ENCODE measurements at places on chromosomes 2 and 18.

GRCh38 chr2:56185101-56185581, 1.4 kb downstream of the CCDC85A start:
- peak; percentile 36 for DNase-seq

- no peak for DNase-seq
These were observed 18.0 kb upstream of the DNAH6 start for GRCh38 chr2:84498150-84498799.

- no peak for DNase-seq
These were observed 673 bp upstream of the HNMT start for GRCh38 chr2:137963535-137964065.

DNA sequence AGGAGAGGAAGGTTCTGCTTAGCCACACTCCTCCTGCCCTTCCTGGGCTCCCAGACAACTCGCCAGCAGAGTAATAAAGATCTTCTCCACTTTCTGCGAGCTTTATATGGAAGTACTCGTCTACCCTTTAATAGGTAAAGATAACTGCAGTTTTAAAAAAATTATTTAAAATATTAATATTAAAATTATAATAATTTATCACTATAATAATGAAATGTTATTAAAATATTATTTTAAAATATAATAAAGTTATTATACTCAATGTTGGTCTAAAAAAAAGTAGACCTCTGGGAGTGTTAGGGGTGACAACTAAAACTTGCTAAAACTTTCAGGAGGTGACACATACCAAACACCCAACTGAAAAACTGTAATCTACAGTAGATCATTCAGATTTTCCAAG, 81.5 kb downstream of the RBM43 start:
- DNase-seq, result no peak

DNA sequence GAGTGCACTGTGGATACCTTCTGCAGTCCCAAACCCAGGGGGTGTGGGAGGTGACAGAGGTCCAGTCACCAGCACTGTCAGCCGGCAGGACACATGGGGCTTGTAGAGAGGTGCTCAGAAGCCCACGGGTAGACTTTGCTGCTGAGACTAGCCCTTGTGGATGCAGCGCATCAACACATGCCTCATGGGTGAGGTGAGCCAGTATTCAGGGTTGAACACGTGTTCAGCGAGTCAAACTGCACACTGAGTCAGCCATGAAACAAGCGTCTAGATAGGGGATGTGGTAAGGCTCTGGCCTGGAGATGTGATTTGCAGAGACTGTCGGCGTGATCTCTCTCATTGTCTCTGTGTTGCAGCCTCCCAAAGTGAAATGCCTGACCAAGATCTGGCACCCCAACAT, 35.8 kb upstream of the SCLY start:
- no peak for DNase-seq

DNA sequence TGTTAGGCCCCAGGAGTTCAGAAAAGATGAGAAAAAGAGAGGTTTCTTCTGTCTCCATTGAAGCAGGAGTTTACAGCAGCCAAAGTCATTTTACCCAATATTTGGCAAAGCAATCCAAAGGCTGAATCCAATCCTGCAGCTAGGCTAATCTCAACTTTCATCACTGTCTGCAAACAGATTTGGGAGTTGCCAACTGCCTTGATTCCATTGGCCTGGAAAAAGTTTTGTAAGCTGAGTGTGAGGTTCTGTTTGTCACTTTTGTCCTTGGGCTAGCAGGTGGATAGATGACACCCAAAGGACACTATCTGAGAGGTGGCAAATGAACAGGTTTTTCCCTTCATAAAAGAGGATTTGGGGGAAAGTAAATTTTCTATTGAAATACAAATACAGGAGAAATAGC, 56.6 kb upstream of the SETBP1 start:
- DNase-seq, result no peak

- DNase-seq, result no peak
These were observed at the start of gene FRZB for GRCh38 chr2:182866461-182867406. Gene FRZB, minus strand, starts transcription at chr2:182866637. Its CDS starts 85 bp downstream, at chr2:182866552.

GRCh38 chr2:143968860-143969259, 551.1 kb downstream of the ZEB2 start:
- no peak for DNase-seq

GRCh38 chr2:230694241-230694640, 18.4 kb upstream of the CAB39 start:
- no peak for DNase-seq

- DNase-seq, result no peak
These were observed 46.1 kb downstream of the HDAC4 start for GRCh38 chr2:239354791-239355136.

DNA sequence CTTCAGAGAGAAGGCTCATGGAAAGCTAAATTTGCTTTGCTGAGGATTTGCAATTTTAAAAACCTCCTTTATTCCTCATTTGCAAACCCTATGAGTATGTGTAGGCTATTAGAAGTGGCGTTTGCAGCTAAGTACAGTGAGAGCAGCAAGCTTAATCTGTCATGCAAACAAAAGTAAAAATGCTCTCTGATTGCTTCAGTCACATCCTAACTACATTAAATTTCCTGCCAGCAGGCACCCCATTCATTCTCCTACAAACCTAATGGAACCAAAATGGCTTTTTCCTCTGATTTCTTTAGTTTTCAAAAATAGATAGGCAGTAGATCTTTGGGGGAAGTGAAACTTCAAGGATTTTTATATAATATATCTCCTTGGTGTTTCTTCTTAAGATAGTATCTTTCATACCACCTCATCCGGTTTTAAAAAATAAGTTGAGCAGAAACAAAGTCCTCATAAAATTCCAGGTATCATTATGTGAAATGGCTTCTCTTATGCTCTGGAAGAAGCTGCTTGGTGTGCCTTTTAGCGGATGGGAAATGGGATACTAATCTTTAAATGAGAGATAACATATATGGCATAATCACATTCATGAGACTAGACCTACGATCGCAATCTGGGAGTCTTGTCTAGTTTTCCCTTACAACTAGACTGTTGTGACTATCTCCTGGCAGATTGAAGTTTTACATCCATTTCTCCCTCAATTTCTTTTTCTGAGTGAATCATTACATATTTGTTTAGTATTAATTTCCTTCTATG, 49.1 kb downstream of the CLIP4 start:
- DNase-seq, result no peak

DNA sequence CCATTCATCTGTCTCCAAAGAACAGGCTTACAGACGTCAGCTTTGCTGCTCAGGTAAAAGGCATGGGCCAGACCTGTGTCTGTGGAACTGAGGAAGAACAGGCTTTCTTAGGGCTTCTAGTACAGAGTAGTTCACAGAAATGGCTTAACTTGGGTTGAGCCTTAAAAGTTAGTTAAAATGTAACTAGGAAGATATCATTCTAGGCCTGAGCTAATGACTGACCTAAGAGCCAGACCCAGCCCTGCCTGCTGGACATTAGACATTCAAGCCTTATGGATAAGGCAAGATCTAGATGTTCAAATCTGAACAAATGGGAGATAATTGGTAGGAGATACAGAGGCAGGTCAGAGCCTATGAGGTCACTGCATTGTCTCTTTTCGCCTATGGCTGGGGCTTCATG, 73.9 kb upstream of the SLC14A2 start:
- no peak for DNase-seq

DNA sequence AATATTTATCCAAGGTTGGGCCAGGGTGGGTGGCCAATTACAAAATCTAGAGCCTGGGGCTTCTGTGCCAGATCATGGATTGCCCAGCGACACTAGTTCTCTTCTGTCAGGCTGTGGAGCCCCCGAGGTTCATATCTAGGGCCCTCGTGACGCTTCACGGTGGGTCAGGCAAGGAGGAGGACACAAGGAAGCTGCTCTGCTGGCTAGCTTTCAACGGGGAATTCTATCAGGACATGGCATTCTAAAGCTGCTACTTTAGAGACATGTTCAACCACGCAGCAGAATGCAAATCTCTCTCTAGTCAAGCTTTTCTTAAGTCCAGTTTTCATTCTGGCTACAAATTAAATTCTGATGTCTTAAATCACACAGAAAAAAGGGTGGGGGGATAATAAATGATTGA, 180.2 kb downstream of the THADA start:
- no peak for DNase-seq

DNA sequence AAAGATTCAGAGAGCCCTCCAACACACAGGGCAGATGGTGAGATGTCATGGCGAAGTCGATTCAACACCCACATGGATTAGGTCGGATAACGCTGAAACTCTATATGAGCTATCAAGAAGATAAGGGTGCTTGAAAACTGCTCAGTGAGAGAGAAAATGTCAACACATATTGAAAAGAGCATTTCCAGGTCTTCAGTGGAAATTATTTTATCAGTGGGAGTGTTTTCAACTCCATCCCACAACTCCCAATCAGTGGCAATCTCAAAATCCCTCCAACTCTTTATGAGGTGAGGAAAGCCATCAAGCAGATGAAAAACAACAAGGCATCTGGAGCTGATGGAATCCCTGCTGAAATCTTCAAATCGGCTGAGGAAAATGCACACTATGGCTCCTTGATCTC, 104.5 kb upstream of the KLHL14 start:
- DNase-seq, result no peak

DNA sequence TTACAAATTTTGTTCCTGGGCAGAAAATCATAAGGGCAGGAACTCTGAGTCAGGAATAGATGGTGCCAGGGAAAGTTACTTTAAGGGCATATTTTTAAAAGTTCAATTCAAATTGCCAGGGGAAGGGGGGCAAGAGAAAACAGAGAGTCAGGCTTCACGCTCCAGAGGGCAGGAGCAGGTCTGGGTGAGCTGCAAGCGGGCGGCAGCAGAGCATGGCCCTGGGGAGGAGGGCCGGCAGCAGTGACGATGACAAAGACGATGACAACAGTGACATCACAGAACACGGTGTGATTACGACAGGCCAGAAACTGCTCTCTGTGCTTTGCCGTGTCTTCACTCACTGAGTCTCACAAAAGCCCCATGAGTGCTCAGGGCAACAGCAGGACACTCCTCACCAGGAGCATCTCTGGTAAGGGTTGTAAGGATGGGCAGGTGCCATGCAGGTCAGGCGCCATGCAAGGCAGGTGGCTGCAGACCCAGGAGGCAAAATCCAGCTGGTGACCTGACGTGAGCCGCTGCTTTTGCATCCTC, 23.3 kb downstream of the CHST10 start:
- DNase-seq, result no peak

- no peak for DNase-seq
These were observed 76.0 kb upstream of the KLHL14 start for GRCh38 chr18:32848826-32849225.

GRCh38 chr2:204187229-204188083, 250.9 kb downstream of the ICOS start:
- DNase-seq, result no peak

DNA sequence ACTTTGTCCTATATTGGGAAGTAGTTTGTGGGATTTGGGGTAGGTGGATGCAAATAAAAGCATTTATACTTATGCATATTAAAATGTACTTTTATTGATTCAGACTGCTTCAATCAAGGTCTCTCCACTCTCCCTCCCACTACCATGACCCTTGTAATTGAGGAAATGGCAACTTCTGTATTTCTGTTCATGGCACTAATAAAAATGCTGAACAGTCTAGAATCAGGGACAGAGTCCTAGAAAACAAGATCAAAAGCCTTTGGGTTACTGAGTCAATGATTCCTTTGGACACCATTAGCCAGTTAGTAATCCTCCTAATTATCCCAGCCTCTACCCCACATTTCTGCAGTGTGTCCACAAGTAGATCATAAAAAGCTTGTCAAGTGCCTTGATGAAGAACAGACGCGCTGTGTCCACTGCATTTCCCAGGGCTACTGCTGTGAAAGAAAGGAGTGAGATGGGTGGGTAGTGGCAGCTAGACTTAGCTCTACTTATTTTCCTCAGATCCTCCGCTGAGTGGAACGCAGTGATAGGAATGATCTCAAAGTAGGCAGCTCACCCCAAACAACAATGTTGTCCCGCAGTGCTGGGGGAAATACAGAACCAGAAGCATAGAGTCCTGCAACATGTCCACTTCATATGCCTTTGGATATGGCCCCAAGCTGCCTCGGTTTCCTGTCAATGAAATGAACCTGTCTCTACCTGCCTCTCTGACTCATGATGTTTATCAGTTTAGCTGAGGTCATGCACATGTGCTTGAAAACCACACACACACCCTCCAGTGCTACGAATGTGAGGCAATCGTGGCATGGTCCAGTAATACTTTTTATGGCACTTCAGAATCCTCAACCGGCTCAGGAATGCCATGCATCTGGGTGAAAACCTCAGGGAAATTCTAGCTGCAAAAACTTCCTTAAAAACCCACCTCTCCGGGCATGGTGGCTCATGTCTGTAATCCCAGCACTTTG, 115.5 kb downstream of the COL6A3 start:
- no peak for DNase-seq

DNA sequence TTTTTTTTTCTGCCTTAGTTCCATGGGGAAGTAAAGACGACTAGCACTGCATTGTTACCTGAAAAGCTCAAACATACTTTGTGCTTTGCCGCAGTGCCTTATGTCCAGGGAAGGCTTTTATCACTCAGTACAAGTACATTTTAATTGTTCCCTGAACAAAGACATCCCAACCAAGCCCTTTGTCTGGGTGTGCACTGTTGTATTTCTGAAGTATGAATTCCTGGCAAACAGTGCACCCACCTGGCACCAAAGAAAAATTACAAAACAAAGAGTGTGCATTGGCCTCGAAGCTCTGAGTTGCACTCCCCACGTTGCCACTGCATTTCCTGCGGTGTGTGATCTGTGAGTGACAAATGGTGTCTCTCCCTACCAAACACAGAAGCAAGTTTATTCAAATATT, 858.5 kb upstream of the PIK3C3 start:
- DNase-seq, result no peak

- DNase-seq, result no peak
These were observed 109.1 kb downstream of the HDAC4 start for GRCh38 chr2:239291475-239292350.

GRCh38 chr2:177172034-177172880, 40.3 kb upstream of the HNRNPA3 start:
- no peak for DNase-seq

DNA sequence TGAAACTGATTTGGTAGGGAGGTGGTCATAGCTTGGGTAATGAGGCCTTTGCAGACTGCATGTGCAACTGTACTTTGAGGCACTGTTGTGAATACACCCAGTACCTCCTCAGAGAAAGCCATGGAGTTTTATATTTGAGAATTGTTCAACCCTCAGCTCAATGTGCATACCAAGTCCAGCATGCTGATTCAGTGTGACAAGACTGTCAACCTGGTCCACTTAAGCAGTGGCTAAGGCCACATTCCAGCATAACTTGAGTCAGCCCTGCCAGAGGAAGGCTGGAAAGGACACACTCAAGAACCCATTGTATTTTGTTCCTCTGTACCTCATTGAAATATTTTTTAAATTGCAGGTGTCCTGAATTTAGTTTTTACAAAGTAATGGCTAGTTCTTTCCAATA, 121.8 kb upstream of the HNMT start:
- no peak for DNase-seq

DNA sequence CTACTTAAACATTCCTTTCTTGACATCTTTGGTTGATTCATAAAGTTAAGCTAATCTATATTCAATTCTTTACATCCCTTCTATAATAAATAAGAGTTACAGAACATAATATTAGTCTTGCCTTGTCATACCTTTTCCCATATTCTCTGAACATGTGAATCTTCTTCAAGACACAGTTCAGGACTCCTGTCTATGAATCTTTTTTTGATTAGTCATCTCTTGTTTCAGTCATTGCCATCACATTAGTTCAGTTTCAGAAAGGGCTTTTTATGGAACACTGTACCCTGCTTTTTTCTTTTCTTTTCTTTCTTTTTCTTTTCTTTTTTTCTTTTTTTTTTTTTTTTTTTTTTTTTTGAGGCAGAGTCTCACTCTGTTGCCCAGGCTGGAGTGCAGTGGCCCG, 181.2 kb downstream of the UBE2E3 start:
- DNase-seq, result no peak

GRCh38 chr2:90209806-90210205, 1518.3 kb downstream of the RPIA start:
- no peak for DNase-seq

- DNase-seq, result no peak
These were observed 18.7 kb upstream of the TMEM200C start for GRCh38 chr18:5914016-5914415.

All from NCI-H1930 (cell line).